CD4-positive, alpha-beta T cell treated with Interleukin-15 for 4 hours (primary cell): ENCODE measurements at places on chromosomes 5 and 9.

DNA sequence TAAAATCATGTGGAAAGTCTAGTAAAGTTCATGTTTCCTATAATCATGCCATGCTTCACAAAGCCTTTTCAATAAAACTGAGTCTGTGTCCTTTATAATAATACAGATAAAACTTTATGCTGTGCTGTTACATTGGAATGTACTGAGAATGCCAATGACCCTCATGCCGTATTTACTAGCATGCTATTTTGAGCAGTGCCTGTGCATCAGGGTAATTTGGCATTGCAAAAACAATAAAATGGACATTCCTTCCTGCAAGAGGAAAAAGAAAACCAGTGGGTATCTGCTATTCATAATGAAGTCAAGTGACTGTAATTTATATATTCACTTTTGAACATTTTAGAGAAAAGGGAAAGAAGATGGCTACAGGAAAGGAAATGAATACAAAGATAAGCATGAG lies 159.0 kb downstream of the PBX3 start:
- no peak for DNase-seq

DNA sequence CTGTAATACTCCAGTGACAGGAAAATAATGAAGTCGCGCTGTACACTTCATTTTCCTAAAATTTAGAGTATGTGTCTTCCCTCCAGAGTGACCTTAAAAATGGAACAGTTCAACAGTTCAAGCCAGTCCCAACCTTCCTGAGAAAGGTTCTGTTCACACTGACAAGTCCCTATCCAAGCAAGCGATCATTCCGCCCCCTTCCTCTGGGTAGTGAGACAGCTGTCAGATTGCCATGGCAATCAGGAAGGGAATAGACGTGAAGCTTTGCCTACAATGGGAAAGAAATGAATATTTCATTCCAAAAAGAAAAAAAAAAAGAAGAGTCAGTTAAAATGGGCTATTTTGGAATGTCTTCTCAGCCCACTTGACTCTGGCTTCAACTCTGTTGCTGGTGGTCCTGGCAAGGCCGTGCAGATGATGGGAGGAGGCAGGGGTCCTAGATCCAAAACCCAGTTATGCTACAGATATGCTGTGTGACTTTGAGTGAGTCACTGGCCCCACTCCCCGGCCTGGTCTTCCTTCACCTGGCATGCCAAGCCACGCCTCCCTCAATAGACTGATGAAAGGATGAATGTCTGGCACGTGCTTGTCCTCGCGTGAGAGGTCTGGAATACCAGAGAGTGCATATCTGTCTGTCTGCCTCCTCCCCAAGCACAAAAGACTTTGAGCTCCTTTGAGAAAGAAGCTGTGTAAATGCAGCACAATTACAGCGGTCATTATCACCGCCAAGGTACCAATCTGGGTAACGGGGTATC lies 165.8 kb upstream of the WWC1 start:
- no peak for DNase-seq

DNA sequence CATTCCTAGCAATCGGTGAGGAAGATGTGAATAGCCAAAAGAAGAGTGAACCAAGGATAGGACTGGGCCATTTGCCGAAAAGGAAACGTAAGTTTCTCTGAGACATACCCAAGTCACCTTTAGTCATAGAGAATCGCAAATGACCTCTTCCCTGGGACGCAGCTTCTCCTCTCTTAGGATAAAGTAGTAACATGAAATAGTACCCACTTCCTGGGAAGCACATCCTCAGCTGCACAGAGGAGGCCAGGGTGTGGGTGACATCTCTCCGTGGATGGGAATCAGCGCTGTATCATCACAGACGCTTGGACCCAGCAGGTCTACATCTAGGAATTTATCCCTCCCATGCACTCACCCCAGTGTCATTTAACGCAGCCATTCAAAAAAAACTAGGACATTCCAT lies 120.9 kb upstream of the PHYKPL start:
- DNase-seq, result no peak

DNA sequence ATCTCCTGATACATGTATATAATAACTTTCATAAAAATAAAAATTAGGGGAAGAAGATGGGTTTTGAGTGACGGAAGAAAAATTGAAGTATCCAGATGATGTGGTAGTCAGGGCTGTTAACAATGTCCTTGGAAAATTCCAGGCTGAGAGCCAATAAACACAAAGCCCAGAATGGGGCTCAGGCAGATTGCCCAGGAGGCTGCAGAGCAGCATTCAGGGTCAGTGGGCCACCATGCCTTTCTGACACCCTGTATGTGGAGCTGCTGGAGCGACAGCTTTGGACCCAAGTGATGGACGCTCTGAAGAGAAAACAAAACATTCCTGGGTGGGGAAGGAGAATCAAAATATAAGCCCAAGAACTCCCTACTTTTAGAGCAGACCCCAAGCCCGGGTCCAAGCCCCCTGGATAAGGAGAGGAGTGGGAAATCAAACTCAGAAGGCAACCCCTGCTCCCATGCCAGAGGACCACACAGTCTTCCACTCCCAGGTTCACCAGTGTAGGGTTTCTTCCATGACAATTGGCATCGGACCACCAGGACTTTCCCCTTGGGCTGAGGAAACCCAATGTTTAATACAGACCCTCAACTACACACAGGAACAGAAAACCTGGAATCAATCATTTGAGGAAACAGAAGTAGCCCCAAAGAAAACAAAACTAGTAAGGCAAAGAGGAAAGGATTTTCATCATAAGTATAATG lies 45.7 kb upstream of the SPATA31C2 start:
- no peak for DNase-seq

- no peak for DNase-seq
Measured at GRCh38 chr9:93295031-93295430, 111.1 kb downstream of the WNK2 start.

DNA sequence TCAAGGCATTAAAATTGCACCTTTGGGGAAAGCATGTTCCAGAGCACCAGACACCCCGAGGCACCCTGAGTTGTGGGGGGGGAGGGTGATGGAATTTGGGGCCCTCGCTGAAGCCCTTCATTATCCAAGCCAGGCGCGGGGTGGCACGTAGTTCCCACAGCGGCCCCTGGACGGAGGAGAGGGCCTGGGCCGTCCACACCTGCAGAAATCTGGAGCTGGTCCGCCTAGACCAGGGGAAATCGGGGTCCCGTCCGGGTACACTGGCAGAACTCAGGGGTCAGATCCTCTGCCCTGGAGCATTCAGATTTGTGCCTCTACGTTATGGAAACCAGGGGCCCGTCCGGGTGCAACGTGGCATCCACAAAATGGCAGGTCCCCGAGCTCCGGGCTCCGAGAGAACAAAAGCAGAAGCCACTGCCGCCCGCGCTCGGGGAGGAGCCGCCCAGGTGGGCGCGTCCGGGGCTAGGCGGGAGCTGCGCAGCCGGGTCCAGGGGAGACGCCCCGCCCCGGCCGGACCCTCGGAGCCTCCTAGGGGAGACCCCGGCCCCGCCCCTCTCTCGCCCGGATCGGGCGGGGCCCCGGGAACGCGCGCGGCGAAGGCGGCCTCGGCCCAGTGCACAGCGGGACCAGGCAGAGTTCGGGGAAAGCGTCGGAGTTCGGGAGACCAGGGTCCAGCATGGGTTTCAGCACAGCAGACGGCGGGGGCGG lies at the start of gene PLEKHG4B:
Gene PLEKHG4B (plus strand): TSS at position 613 of the 708 bp plus-strand sequence. CDS start 64 bp downstream, at position 677.
- DNase-seq, result no peak

- no peak for DNase-seq
Measured at GRCh38 chr9:111413996-111414395, 70.2 kb downstream of the ECPAS start.

- no peak for DNase-seq
Measured at GRCh38 chr5:129687941-129688340, 60.0 kb upstream of the MINAR2 start.

DNA sequence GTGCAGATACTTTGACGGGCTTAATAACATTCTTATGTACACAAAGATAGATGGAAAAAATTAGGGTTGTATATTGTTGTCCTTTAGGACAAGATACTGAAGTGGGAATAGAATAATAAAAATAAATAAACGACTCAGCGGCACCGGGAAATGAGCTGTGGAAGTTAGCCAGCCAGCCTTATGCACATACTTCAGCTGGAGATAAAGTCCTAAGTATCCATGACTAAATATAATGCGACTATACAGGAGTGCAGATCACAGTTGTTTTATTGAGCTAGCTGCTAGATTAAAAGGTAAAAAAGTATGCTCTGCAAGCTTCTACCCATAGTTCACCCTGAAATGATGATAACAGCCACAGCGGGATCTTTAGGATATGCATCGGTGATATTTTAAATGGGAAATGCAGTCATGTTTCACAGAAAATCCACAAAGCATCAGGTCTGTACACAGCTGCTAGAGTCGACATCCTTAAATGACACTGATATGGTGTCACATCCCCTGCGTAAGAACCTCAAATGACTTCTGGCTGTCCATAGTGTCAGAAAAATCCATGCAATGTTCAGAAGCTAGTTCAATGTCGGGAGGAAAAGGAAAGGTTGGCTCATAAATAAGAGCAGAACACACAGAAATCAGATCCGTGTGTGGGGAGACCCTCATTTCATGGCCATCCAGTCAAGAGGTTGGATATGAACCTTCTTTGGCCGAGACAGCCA lies 392.8 kb upstream of the DAP start:
- no peak for DNase-seq

DNA sequence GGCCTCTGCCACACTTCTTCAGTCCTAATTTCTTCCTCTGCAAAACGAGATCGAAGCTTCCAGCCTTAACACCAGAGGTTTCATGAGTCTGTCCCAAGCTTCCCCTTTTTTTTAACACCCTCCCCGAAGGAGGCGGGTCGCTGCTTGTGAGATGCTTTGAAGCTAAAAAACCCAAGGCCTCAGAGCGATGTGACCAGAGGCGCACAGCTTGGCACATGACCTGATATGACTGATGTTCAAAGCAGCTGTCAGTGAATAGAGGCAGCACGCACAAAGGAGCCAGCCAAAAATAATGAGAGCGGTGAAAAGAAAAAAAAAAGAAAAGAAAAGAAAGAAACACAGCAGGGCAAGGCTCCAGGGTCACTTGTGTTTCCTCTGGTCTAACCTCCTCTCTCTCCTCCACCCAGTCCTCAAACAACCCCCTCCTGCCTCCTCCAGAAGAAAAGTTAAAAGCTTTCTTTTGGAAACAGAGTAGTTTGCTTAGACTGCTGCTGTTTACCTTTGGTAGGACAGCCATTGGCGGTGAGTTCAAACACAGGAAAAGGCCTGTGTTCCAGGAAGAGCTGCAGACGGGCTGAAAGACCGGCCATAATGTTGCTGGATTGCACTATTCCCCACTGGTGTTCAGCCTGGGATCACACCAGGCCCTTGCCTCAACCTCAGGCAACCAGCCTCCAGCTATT lies 10.9 kb upstream of the ZNF366 start:
- no peak for DNase-seq

DNA sequence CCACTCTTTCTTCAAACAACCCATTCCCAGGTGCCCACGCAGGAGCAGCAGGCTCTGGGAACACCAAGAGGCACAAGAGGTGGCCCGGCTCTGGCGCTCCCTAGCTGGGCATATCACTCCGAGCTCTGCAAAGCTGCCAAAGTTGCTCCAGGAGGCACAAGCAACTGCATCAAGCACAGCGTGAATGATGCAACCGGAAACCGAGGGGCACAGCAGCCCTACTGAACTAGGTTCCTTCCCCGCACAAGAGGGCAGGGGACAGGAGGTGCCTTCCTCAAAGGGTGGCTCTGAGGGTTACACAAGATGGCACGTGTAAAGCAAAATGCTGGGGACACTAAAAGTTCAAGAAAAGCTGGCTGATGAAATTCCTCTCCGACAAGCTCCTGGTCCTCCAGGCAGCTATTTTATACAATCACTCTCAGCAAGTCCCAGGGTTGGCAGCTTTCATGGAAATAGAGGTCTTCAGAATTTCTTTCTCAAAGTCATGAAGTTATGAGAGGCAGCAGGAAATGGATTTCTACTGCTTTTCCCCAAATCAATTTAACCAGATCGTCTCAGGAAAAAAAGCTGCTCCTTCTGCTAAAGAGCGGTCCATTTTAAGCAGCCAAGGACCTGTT lies 22.9 kb downstream of the PSMB7 start:
- DNase-seq, result no peak

- DNase-seq, result no peak
Measured at GRCh38 chr9:129828969-129829368, 5.0 kb upstream of the TOR1A start.

DNA sequence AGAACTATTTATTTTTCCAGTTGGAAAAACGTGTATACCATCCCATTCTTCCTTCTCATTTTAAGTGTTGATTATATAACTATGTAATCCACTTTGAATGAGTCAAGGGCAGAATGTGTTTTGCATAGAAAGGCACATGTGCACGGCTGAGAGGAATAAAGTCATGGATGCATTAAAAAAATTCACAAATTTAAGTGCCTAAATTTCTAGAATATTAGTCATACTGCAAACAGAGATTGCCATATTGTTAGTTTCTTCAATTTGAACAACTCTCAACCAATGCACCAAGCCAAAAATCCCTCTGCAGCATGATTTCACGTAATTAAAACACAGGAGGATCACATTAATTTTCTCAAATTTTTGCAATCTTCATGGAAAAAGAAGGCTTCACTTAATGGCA lies 166.3 kb downstream of the MPDZ start:
- DNase-seq, result no peak

DNA sequence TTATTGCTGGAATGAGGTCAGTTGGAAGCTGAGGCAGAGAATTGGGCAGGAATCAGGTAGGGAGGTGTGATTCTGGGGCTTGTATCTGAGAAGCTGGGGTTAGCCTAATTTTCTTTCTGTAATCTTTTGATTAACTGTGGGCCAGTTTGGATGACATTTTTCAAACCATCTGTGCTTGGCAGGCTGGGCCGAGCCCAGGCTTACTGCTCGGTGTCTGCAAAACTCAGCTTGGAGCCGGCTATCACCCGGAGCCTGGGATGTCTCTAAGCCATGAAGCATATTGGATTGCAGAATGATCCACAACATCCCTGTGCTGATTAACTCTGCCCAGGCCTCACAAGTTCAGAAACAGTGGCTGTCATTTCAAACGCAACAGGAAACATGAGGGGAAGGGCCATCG lies 26.5 kb downstream of the KCNMB1 start:
- DNase-seq, result no peak

DNA sequence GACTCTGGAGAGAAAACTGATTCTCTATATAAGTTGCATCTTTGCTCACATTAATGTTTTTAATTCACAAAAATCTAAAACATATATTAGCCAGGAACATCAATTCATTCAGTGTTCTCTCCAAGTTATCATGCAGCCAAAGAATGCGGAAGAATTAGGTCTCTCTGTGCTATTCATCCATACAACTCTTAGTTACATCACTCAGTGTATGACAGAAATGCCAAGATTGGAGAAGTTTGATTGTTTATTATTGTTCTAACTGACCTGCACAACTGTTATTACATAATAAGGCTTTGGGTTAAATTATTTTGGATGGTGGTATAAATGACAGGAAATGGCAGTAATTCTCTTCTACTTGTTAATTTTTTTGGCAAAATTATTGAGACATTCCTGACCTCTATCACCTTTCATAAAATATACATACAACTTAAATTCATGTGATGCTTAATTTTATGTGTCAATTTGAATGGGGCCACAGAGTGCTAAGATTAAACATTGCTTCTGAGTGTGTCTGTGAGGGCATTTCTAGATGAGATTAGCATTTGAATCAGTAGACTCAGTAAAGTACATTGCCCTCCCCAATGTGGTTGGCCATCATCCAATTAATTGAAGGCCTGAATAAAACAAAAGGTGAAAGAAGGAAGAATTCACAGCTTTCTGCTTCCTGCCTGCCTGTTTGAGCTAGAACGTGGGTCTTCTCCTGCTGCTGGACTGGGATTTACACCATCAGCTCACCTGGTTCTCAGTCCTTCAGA lies 70.2 kb downstream of the NR2F1-AS1 start:
- DNase-seq, result no peak

- DNase-seq, result no peak
Measured at GRCh38 chr5:89253666-89254352, 370.8 kb upstream of the MEF2C start.
